ENCODE measurements at places on chromosomes 7 and 10.
A peak's percentile ranks its signal among the peaks of the same experiment; 100 is the strongest.

DNA sequence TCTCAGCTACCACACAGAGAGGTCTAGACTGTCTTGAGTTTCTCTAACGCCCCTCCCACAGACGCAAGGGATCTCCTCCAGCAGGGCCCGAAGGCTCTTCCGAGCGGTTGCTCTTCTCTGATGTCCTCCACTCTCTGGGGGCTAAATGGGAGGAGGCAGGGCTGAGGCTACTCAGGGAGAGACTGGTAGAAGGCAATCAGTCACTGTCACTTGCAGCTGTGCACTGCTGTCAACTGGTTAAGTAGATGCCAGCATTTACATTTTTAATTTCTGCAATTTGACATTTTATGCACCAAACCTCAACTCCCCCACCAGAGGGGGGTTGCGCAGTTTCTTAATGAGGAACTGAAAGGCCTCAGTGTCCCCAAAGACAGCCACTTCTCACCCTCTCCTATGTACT lies 442.8 kb downstream of the PLXNA4 start:
- no peak overlapping the region for H3K27ac ChIP-seq
- H3K4me3 ChIP-seq: no peak overlapping the region
- H3K36me3 ChIP-seq: no peaks in the 10 kb centered on the region
- H3K27me3 ChIP-seq: no peaks in the 10 kb centered on the region

- DNase-seq: no peak
- no peaks in the 10 kb centered on the region for H3K36me3 ChIP-seq
- H3K4me3 ChIP-seq: no peak overlapping the region
- H3K27ac ChIP-seq: no peak overlapping the region
Observed at GRCh38 chr10:114711176-114711868, 53.2 kb upstream of the ABLIM1 start.

- no peak overlapping the region for H3K27ac ChIP-seq
- DNase-seq: no peak
- no peaks in the 10 kb centered on the region for H3K4me1 ChIP-seq
Observed at GRCh38 chr10:98745645-98746044, 298.9 kb upstream of the HPS1 start.

DNA sequence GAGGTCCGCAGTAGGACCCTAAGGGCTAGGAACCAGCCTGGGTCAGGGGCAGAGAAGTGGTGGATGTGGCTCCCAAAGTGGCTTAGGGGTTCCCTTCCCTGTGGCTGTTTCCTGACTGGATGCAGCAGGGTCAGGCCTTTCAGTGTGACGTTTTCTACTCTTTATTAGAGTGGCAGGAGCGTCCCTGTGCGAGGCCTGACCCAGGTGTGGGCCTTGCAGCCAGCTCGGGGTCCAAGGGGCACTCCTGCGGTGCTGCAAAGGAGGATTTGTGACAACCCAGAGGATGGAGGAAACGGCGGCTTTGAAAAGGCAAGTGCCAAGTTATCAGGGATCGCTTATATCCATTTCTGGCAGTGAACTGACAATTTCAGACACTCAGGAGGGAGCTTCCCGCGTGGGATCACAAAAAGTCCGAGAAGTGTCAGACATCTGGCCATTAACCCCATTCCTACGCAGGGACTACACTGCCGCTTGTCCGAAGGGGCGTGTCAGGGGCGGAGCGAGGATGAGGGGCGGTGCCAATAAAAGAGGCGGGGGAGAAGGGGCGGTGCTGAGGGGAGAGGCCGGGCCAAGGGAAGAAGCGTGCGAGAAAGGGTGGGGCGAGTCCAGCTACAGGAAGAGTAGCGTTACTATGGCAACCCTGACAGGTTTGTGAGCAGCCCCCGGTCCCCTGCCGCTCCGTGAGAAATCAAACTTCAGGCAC lies 98.8 kb upstream of the ZNF722 start:
- peak; percentile 63 for DNase-seq
- no peaks in the 10 kb centered on the region for H3K27me3 ChIP-seq
- H3K4me3 ChIP-seq: peak overlapping the region; percentile 96
- peak overlapping the region; percentile 93 for H3K27ac ChIP-seq
- peaks cover 13% of the 10 kb centered on the region for H3K36me3 ChIP-seq

- no peak overlapping the region for H3K4me3 ChIP-seq
- H3K4me1 ChIP-seq: no peaks in the 10 kb centered on the region
- H3K27me3 ChIP-seq: no peaks in the 10 kb centered on the region
- no peak for DNase-seq
Observed at GRCh38 chr7:36047091-36047658, 105.9 kb upstream of the EEPD1 start.

DNA sequence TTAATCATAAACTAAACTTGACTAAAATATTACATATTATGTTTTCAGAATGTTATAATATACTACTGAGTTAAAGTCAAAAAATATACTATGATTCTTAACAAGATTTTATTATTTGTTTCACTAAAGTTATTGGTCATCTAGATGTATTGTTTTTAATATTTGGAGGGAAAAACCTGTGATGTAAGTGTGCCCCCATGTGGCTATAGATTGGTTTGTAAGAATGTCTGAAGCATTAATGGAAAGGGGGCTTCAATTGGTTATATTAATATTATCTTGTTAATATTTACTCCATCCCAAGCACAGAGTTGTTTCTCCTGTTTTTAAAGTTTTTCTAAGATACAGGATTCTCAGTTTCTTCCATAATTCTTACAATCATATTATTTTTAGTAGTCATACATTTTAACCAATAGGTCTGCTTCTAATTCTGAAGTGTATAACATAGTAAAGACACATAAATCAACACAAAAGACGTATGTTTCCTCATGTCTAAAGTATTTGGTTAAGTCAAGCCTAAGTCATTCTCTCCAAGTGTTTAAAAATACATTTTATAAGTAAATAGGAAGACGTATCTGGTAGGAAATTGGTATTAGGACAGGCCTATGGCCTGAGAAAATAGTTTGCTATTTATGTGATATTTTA lies 58.0 kb downstream of the GNAT3 start:
- peak; percentile 21 for DNase-seq
- no peaks in the 10 kb centered on the region for H3K36me3 ChIP-seq
- no peaks in the 10 kb centered on the region for H3K4me1 ChIP-seq
- no peak overlapping the region for H3K27ac ChIP-seq
- H3K27me3 ChIP-seq: no peaks in the 10 kb centered on the region
- no peak overlapping the region for H3K4me3 ChIP-seq

GRCh38 chr7:33610918-33611317 lies 294.4 kb upstream of the BMPER start:
- no peak overlapping the region for H3K4me3 ChIP-seq
- H3K4me1 ChIP-seq: no peaks in the 10 kb centered on the region
- H3K27ac ChIP-seq: no peak overlapping the region
- no peaks in the 10 kb centered on the region for H3K27me3 ChIP-seq
- no peak for DNase-seq

- no peaks in the 10 kb centered on the region for H3K36me3 ChIP-seq
- H3K4me1 ChIP-seq: no peaks in the 10 kb centered on the region
- no peak overlapping the region for H3K4me3 ChIP-seq
- H3K27ac ChIP-seq: no peak overlapping the region
- H3K27me3 ChIP-seq: peaks cover 5% of the 10 kb centered on the region
Observed at GRCh38 chr7:45716380-45717203, 142.4 kb downstream of the ADCY1 start.

DNA sequence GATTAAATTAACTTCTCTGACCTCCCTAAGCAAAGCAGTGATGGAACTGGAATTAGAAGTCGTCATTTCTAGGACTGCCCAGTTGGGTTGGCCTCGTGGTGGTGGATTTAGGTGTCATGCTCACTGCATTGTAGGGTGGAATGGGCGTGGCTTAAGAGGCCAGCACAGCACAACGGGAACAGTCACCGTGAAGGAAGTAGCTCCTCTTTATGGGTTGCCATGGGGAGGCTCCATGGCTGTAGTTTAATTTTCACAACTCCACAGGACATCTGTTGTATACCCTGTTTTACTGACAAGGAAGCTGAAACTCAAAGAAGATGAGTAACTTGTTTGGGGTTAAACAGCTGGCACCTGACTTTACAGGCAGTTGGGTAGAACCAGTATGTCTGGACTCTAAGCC lies 208.3 kb downstream of the CELF2 start:
- peaks cover 99% of the 10 kb centered on the region for H3K4me1 ChIP-seq
- DNase-seq: peak; percentile 30
- H3K36me3 ChIP-seq: peaks cover 72% of the 10 kb centered on the region
- H3K27me3 ChIP-seq: no peaks in the 10 kb centered on the region
- peak overlapping the region; percentile 95 for H3K27ac ChIP-seq
- peak overlapping the region; percentile 69 for H3K4me3 ChIP-seq

DNA sequence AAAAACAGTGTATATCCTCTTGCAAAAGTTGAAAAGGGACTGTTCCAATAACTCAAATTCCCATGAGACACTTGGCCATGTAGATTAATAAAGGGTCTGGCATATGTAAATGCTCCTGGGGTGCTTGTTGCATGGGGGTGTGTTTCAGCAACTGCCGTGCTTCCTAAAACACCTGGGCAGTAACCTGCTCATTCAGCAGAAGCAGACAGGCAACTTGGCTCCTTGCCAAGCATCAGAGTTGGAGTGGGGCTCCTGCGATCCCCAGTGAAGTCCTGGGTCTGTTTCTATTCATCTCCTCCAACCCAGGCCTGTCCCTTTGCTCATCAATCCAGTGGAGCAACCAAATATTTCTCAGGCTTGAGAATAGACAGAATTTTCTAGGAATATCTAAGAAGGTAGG lies 42.2 kb upstream of the ADAM12 start:
- H3K27me3 ChIP-seq: peaks cover 8% of the 10 kb centered on the region
- no peak overlapping the region for H3K27ac ChIP-seq
- DNase-seq: no peak
- no peaks in the 10 kb centered on the region for H3K36me3 ChIP-seq
- no peaks in the 10 kb centered on the region for H3K4me1 ChIP-seq

DNA sequence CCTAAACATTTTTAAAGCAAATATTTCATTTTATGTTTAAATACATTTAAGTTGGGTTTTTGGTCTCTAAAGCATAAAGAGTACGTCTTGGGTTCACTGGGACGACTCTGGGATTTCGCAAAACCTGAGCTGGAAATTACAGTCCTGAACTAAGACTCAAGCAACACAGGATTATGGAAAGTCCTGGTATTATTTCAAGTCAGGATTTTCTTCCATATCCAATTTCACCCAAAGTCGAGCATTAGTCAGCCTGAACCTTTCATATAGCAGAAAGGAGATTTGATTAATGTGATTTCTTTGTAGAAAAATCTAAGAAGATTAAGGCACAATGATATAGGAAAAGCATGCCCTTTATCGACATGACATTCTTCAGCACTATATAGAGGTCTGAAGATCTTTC lies 100.0 kb downstream of the MTERF1 start:
- no peaks in the 10 kb centered on the region for H3K4me1 ChIP-seq
- DNase-seq: no peak
- H3K4me3 ChIP-seq: no peak overlapping the region
- H3K27me3 ChIP-seq: no peaks in the 10 kb centered on the region

DNA sequence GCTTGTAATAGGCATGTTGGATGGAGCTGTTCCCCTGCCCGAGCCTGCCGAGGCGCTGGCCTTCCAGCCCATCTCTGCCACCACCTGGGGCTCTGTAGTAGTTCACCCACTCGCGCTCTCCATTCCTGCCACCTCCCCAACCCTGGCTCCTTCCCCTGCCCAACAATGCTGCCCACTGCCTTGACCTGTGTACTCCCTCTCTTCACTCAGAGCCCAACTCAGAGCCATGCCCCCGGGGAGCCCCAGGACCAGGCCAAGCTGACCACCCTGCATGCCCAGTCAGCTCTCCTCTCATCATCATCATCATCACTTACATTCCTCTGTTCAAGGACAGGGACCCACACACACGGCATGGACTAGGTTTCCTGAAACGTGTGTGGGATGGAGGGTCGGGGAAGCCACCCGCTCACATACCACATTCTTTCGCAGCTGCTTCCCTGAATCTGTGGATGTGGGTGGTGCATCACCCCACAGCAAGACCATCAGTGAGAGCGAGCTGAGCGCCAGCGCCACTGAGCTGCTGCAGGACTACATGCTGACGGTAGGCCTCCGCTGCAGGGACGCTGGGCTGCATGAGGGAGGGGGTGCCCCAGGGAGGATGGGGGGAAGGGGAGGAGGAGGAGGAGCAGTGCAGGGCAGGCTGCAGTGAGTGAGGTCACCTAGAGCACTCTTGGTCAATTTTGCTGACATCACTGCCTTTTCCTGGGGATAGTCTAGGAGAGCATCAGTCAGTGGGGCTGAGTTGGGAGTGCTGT lies 15.6 kb downstream of the NACAD start:
- peaks cover 89% of the 10 kb centered on the region for H3K36me3 ChIP-seq
- no peaks in the 10 kb centered on the region for H3K27me3 ChIP-seq
- DNase-seq: no peak
- H3K27ac ChIP-seq: peak overlapping the region; percentile 65
- H3K4me1 ChIP-seq: peaks cover 18% of the 10 kb centered on the region

- no peaks in the 10 kb centered on the region for H3K27me3 ChIP-seq
- H3K4me1 ChIP-seq: no peaks in the 10 kb centered on the region
- H3K4me3 ChIP-seq: no peak overlapping the region
- no peak for DNase-seq
- no peaks in the 10 kb centered on the region for H3K36me3 ChIP-seq
Observed at GRCh38 chr7:41788556-41788955, 85.7 kb upstream of the INHBA start.

DNA sequence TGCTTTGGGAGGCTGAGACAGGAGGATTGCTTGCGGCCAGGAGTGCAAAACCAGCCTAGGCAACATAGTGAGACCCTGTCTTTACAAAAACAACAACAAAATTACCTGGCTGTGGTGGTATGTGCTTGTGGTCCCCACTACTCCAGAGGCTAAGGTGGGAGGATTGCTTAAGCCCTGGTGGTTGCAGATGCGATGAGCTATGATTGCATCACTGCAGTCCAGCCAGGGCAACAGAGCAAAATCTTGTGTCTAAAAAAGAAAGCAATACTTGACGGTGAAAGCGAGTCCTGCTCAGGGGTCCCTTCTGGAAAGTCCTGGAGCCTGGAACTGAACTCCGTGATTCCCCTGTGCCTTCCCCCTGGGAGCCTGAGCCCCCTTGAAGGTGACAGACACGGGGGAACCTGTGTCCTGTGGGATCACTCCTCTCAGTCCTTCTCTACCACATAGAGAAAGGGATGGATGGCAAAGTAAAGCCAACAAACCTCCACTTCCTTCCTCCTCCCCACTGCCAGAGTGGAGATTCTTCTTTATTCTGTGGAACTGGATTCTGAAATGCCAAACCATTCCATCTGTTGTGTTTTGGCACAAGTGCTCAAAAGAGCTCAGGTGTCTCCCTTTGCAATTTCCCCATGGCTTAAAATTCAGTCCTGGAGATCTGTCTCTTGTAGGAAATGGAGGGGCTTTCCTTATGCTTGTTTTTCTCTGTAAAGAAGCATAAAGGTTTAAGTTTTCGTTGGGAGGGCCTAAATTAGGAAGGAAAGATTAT lies 50.6 kb downstream of the KIAA1217 start:
- H3K4me1 ChIP-seq: no peaks in the 10 kb centered on the region
- H3K27me3 ChIP-seq: no peaks in the 10 kb centered on the region
- H3K27ac ChIP-seq: no peak overlapping the region
- no peak for DNase-seq
- H3K4me3 ChIP-seq: no peak overlapping the region

GRCh38 chr10:84478679-84479078 lies 150.3 kb downstream of the CCSER2 start:
- no peak overlapping the region for H3K27ac ChIP-seq
- no peaks in the 10 kb centered on the region for H3K27me3 ChIP-seq
- peaks cover 7% of the 10 kb centered on the region for H3K4me1 ChIP-seq
- H3K36me3 ChIP-seq: peaks cover 9% of the 10 kb centered on the region

All from naive thymus-derived CD8-positive, alpha-beta T cell (primary cell).